HTR-8/SVneo (cell line): ENCODE measurements at places on chromosomes 1 and 21.

DNA sequence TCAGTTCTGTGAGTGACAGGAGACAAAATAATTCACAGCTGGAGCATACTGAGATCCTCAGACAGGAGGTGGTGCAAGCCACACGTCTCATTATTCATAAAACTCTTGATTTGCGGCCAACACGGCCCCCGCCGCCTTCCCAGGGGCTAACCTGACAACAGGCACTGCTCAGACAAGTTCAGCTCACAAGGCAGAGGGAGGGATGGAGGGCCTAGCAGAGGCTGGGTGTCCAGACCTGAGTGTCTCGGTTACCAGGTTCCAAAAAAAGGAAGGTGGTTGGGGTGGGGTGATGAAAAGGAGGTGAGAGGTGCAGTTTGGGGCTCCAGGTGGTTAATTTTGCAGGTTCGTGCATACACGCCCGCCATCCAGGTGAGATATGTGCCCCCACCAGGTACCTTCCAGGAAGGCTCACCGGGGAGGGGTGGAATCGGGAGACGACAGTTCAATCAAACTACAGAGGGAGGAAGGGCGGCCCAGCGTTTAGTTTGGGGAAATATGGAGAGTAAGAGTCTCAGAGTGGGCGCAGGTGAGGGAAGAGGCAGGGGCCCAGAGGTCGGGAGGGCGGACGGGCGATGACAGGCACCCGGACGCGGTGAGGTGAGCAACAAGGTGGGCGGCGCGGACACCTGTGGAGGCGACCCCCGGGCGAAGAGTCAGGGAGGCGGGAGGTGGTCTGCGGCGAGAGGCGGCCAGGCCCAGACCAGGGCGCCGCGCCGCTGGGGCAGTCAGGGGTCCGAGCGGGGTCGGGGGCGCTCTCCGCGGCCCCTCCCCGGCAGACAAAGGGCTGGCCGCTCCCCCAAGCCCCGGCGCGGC, 629 bp downstream of the CTNNBIP1 start:
- DNase-seq: no peak

GRCh38 chr1:96524100-96524499, 197.5 kb upstream of the PTBP2 start:
- DNase-seq: no peak

GRCh38 chr1:8004803-8005573, 21.1 kb downstream of the ERRFI1 start:
- peak; percentile 75 for DNase-seq

DNA sequence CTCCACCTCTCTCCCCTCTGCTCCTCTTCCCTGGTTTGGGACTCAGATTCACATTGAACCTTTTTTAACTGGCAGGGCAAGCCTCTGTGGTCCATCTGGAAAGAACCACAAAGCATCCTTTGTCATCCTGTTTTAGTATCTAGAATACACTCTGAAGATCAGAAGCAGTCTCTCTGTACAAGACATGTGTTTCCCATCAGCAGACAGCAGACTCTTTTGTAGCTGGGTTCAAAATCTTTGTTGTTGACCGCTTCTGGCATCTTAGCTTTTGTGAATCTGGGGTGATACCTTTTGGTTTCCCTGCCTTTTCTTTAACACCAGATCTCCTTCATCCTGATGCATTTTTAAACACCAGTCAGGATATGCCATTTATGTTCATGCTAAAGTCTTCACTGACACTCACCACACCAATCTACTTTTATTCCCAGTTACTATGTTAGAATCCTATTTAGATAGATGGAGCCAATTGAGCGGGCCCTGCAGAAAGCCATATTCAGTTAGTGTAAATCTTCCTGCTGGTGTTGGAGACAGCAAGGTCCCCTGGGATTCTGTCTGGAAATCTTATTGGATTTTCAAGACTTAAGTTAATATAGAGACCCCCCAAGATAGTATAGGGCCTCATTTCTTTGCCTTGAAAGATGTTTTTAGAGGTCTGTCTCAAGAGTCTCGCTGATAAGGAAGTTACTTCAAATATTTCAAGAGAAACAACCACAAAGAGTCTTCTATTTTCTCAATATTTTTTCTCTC, 51.1 kb downstream of the ST6GALNAC3 start:
- DNase-seq: no peak

GRCh38 chr1:8283058-8283884, 34.6 kb upstream of the SLC45A1 start:
- no peak for DNase-seq

DNA sequence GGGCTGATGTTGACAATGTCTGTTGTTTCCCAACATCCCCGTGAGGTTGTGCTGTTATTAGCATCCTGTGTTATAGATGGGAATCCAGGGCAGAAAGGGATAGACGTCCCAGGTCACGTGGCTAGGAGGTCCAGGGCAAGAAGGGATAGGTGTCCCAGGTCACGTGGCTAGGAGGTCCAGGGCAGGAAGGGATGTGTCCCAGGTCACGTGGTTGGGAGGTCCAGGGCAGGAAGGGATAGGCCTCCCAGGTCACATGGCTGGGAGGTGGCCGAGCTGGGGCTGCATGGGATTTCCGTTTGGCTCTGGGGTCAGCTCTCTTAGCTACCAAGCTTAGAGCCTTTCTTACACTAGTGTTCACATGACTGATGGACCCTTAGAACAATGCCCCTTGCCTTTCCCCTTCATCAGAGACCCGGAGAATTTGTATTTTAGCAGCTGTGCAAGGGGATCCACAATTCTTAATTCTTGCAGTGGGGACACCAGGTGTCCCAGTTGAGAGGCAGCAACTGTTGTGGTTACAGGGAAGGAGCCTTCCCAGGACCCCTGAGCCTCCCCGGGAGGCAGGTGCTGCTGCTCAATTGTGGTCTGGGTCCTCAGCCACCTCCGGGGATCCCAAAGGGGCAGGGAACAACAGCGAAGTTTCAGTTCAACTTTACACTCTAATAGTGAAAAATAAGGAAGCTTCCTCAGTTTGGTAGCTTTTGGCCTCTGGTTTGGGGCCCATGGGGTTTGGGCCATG, 69.2 kb downstream of the UMODL1 start:
- no peak for DNase-seq

DNA sequence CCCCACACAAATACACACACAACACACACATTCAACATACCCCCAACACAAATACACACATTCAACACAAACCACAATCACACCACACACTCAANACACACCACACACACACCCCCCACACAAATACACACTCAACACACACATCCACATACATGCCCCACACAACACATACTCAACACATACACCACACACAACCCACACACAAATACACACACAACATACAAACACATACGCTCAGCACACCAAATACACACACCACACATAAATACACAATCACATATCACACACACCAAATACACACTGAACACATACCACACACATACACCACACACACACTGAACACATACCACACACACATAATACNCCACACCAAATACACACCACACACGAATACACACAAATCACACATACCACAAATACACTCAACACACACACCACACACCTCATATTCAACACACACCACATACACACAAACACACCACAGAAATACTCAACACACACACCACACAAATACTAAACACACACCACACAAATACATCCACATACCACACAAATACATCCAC, 48.9 kb downstream of the PRDM15 start:
- DNase-seq: no peak

- DNase-seq: peak; percentile 57
Observed at GRCh38 chr1:22428672-22429071, 23.0 kb upstream of the ZBTB40 start.

- DNase-seq: no peak
Observed at GRCh38 chr1:38186566-38186965, 140.0 kb upstream of the POU3F1 start.

- DNase-seq: no peak
Observed at GRCh38 chr1:24654010-24654409, 10.9 kb downstream of the SRRM1 start.

DNA sequence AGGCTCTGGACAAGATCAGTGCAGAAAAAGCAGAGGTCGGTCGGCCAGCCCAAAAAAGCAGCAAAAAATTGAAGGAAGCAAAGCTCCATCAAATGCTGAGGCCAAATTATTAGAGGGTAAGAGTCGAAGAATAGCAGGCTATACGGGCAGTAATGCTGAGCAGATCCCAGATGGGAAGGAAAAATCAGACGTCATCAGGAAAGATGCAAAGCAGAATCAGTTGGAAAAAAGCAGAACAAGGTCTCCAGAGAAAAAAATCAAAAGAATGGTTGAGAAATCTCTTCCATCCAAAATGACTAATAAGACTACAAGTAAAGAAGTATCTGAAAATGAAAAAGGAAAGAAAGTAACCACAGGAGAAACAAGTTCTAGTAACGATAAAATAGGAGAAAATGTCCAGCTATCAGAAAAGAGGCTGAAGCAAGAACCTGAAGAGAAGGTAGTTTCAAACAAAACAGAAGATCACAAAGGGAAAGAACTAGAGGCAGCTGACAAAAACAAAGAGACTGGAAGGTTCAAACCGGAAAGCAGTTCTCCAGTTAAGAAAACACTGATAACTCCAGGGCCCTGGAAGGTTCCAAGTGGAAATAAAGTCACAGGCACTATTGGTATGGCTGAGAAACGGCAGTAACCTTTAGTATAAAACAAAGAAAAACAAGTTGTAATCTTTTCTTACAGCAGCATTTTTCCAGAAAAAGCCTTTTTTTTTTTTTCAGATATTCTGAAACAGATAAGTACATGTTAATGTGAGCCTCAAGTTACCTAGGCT, 75.7 kb downstream of the PHTF1 start:
- DNase-seq: no peak

DNA sequence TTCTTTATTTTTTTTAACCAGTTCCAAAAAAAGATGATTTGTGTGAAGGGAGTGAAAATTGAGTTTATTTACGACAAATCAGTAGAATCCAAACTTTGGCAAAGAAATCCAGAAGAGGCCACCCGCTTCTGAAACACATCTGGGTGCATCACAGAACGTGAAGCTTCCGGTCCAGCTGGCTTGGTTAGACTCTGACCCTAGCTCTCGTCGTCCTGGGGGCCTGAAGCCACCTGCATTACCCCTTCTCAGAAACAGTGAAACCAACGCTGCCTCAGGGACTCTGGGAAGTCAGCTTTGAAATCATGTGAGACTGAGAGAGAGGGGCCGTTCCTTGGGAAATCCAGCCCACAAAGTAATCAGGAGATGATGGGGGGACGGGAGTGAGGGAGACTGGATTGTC, 21.8 kb downstream of the AJAP1 start:
- DNase-seq: no peak

GRCh38 chr1:194829492-194829891, 1643.1 kb upstream of the B3GALT2 start:
- no peak for DNase-seq

GRCh38 chr21:39327727-39328126, 14.3 kb upstream of the BRWD1 start:
- no peak for DNase-seq

GRCh38 chr1:189678779-189679178, 798.9 kb downstream of the BRINP3 start:
- DNase-seq: no peak

GRCh38 chr21:33820230-33820770, 95.3 kb downstream of the ATP5PO start:
- DNase-seq: no peak

DNA sequence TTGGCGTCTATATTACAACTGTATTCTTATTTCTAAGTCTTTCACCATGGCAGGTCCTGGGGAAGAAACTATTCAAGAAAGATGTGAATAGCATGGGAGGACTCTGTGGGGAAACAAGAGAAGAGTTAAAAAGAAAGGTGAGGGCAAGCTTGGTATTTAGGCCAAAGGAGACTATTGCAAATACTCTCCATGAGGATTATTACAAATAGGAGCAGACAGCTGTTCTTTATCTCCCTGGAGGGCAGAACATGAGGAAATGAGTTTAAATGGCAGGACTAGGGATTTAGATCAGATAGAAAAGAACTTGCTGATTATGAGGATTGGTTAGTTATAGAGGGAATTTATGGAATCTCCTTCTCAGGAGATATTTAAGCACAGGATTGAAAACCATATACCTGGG, 186.8 kb downstream of the CDC7 start:
- DNase-seq: no peak

- DNase-seq: no peak
Observed at GRCh38 chr1:69595486-69595885, 27.8 kb downstream of the LRRC7 start.

GRCh38 chr1:186443638-186444037, 17.3 kb downstream of the PDC start:
- DNase-seq: no peak

GRCh38 chr1:109529881-109530456, 9.7 kb upstream of the GPR61 start:
- no peak for DNase-seq

DNA sequence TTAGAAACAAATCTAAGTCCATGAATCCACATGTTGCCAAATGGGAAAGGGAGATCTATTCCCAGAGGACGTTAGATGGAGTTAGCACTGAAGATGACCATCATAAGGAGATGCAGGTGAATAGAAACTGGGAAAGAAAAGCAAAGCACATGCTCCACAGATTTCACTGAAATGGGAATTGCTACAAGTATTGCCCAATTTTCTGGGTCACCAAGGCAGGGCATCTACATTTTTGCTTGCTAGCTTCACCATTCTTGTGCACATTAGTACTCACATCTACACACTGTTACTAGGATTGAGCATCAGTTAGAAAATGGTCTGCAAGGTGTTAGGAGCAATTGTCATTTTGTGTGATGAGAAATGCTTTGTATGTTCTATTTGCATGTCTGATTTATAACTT, 99.1 kb downstream of the JAK1 start:
- DNase-seq: no peak

GRCh38 chr1:180081474-180081873, 73.2 kb upstream of the QSOX1 start:
- DNase-seq: no peak

GRCh38 chr1:93999840-94000415, 90.7 kb upstream of the GCLM start:
- no peak for DNase-seq
